ENCODE measurements at places on chromosomes 1 and 21.
A peak's percentile ranks its signal among the peaks of the same experiment; 100 is the strongest.

DNA sequence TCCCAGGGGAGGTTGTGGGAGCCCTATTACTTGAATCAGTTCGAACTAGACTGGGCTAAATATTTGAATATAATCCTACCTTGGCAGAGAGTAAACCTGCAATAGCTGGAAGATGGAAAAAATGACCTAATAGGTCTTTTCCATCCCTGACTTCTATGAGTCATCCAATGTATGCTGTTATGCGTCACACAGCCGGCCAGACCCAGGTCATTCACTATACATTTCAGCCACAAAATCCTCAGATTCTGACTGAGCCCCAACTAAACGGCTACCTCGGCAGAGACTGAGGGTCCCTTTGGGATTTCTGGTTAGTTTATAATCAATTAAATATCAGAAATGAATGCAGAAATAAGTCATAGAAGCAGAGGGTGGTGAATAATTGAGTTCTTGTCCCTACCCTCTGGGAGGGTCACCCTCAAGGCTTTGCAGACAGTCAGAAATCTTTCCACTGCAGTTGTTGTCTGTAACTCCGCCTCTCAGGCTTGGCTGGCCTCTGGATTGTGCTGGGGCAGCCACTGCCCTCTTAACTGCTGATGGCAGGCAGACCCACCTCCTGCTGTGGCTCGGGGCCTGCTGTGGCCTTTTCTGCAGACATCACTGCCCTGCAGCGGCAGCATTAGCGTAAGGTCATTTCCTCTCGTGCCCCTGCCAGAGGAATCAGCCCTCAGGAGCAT, 240.5 kb downstream of the TGFB2 start:
- H3K27me3 ChIP-seq, result no peaks in the 10 kb centered on the region
- peak; percentile 89 for DNase-seq
- H3K27ac ChIP-seq, result peak overlapping the region; percentile 80
- peaks cover 7% of the 10 kb centered on the region for H3K36me3 ChIP-seq
- peaks cover 38% of the 10 kb centered on the region for H3K4me1 ChIP-seq
- H3K4me3 ChIP-seq, result no peak overlapping the region

DNA sequence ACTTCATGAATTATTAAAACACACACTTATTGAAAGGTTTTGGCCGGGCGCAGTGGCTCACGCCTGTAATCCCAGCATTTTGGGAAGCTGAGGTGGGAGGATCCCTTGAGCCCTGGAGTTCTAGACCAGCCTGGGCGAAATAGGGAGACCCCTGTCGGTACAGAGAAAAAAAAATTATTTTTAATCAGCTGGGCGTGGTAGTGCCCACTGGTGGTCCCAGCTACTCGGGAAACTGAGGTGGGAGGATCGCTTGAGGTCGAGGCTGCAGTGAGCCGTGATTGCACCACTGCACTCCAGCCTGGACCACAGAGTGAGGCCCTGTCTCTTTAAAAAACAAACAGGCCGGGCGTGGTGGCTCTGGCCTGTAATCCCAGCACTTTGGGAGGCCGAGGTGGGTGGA, 1.7 kb downstream of the GABPB2 start:
- peak overlapping the region; percentile 98 for H3K4me3 ChIP-seq
- peak overlapping the region; percentile 100 for H3K27ac ChIP-seq
- no peak for DNase-seq
- H3K4me1 ChIP-seq, result peaks cover 14% of the 10 kb centered on the region

DNA sequence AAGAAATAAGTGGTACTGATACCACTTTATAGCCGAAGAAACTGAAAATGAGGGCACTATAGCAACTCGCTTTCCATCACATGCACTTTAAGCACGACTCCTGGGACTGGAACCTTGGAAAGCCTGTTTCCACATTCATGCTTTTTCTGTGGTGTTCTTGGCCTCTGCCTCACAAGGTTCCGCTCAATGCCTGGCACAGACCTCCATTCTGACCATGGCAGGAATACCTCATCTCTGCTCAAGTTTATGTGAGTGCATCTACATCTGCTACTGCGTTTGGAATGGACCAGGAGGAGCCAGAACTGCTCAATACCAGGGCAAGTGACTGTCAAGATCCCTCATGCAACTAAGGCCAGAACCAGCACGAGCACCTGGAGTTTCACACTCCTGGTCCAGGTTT, 11.6 kb downstream of the NGF start:
- H3K27me3 ChIP-seq, result no peaks in the 10 kb centered on the region
- no peaks in the 10 kb centered on the region for H3K36me3 ChIP-seq
- DNase-seq, result no peak
- H3K27ac ChIP-seq, result peak overlapping the region; percentile 94
- peaks cover 96% of the 10 kb centered on the region for H3K4me1 ChIP-seq

GRCh38 chr1:164785841-164786534, 227.0 kb downstream of the PBX1 start:
- H3K36me3 ChIP-seq, result no peaks in the 10 kb centered on the region
- H3K27me3 ChIP-seq, result peaks cover 2% of the 10 kb centered on the region
- no peak for DNase-seq

- no peak overlapping the region for H3K4me3 ChIP-seq
- DNase-seq, result no peak
- H3K36me3 ChIP-seq, result no peaks in the 10 kb centered on the region
- H3K27me3 ChIP-seq, result no peaks in the 10 kb centered on the region
- H3K4me1 ChIP-seq, result no peaks in the 10 kb centered on the region
These were observed 338.2 kb downstream of the ASTN1 start for GRCh38 chr1:176826265-176826664.

DNA sequence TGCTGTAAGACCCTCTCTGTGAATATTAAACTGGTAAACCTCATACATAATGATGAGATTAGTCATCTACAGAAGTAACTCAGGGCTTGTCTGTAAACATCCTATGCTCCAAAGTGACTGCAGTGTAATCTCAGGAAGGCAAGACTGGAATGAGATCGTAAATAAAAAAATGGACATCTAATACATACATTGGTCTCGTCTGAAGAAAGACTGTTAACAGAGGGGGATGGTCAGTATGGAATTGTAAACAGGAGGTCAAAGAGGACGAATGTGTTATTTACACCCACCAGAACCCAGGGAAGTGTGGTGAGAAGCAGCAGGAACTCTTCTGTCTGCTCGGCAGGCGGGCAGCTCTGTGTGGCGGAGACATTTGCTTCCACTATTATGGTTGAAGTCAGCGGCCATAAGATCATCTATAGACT, 51.4 kb downstream of the DISC1 start:
- no peak for DNase-seq
- no peak overlapping the region for H3K4me3 ChIP-seq

GRCh38 chr1:90614872-90615271, 102.2 kb downstream of the BARHL2 start:
- no peaks in the 10 kb centered on the region for H3K27me3 ChIP-seq
- H3K27ac ChIP-seq, result no peak overlapping the region
- no peak for DNase-seq
- no peak overlapping the region for H3K4me3 ChIP-seq

GRCh38 chr1:27872802-27873551, 633 bp downstream of the THEMIS2 start:
- no peaks in the 10 kb centered on the region for H3K27me3 ChIP-seq
- peak overlapping the region; percentile 78 for H3K4me3 ChIP-seq
- H3K36me3 ChIP-seq, result no peaks in the 10 kb centered on the region

- H3K36me3 ChIP-seq, result no peaks in the 10 kb centered on the region
- no peak for DNase-seq
- H3K4me3 ChIP-seq, result no peak overlapping the region
These were observed 44.3 kb upstream of the TACSTD2 start for GRCh38 chr1:58621391-58621790.

- peak overlapping the region; percentile 97 for H3K27ac ChIP-seq
- H3K36me3 ChIP-seq, result peaks cover 5% of the 10 kb centered on the region
- DNase-seq, result no peak
- H3K4me3 ChIP-seq, result peak overlapping the region; percentile 81
- H3K27me3 ChIP-seq, result no peaks in the 10 kb centered on the region
These were observed 7.1 kb downstream of the GLIS1 start for GRCh38 chr1:53731779-53732305.

GRCh38 chr1:67889953-67890567, 56.8 kb upstream of the GNG12 start:
- peak overlapping the region; percentile 45 for H3K27ac ChIP-seq
- H3K36me3 ChIP-seq, result no peaks in the 10 kb centered on the region
- no peak for DNase-seq
- H3K4me3 ChIP-seq, result no peak overlapping the region
- H3K27me3 ChIP-seq, result no peaks in the 10 kb centered on the region

DNA sequence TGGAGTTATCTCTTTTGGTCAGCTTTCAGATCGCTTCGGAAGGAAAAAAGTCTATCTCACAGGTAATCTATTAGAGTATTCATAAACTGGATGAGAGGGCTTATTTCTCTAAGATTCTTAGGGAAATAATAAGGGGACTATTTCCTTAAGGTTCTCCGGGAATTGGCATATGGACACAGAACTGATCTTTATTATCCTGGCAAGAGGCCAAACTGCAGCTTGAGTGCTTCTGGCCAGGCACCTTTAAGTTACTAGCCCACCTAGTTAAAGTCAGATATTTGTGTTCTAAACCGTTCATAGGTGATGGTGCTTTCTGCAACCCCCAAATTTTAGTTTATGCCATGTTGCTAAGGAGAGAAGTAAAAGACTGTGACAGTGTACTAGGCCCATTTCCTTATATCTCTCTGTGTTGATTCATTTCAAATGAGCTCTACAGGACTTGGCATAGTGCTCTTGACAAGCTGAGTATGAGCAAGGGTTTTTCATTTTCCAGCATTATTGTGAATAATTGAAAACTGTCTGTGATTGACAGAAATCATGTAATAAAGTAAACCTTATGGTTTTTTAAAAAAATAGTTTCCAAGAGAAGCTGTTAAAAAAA, 43.4 kb downstream of the SLC22A15 start:
- peaks cover 13% of the 10 kb centered on the region for H3K36me3 ChIP-seq
- no peak overlapping the region for H3K27ac ChIP-seq
- DNase-seq, result no peak
- H3K4me1 ChIP-seq, result peaks cover 2% of the 10 kb centered on the region

GRCh38 chr1:68384321-68384813, 65.4 kb downstream of the RPE65 start:
- H3K27me3 ChIP-seq, result no peaks in the 10 kb centered on the region
- peak overlapping the region; percentile 71 for H3K27ac ChIP-seq
- H3K4me3 ChIP-seq, result no peak overlapping the region
- no peaks in the 10 kb centered on the region for H3K36me3 ChIP-seq
- peaks cover 22% of the 10 kb centered on the region for H3K4me1 ChIP-seq

- DNase-seq, result no peak
- no peaks in the 10 kb centered on the region for H3K27me3 ChIP-seq
- peaks cover 6% of the 10 kb centered on the region for H3K36me3 ChIP-seq
These were observed 55.3 kb downstream of the APP start for GRCh38 chr21:26115305-26115704.

- H3K27ac ChIP-seq, result no peak overlapping the region
- peaks cover 22% of the 10 kb centered on the region for H3K4me1 ChIP-seq
- peak; percentile 23 for DNase-seq
- no peaks in the 10 kb centered on the region for H3K36me3 ChIP-seq
- peaks cover 21% of the 10 kb centered on the region for H3K27me3 ChIP-seq
These were observed 247.3 kb downstream of the FOXD2 start for GRCh38 chr1:47684964-47685762.

DNA sequence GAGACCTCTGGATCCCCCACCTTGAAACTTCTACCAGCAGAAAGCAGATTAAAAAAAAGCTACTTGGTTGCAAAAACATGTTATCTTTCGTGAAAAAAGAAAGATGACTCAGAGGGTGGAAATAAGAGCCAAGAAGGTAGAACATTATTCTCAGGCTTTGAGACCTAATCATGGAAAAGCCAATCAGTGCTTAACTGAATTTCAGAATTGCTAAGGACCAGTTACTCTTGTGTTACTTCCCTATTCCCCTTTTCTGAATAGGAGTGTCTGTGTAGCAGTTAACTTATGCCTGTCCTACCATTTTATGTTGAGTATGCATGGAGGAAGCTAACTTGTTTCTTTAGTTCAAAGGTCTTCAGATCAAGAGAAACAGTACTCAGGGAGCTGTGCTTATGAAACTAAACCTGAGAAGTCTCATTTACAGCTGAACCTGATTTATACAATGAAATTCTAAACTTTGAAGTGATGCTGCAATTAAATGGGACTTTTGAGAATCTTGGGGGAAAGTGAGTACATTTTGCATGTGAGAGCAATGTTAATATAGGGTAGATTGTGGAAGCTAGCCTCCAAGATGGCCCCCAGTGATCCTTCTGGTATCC, 15.1 kb upstream of the FOXD3 start:
- no peak overlapping the region for H3K4me3 ChIP-seq
- no peaks in the 10 kb centered on the region for H3K4me1 ChIP-seq
- DNase-seq, result no peak
- H3K27ac ChIP-seq, result no peak overlapping the region
- H3K36me3 ChIP-seq, result no peaks in the 10 kb centered on the region

All from osteocyte (in vitro differentiated cells).